Suppressor macrophage treated with lipopolysaccharide for 4 hours (primary cell): ENCODE measurements at places on chromosomes 6 and 20.
A peak's percentile ranks its signal among the peaks of the same experiment; 100 is the strongest.

- no peak for DNase-seq
Observed at GRCh38 chr6:1463275-1463674, 73.9 kb downstream of the FOXF2 start.

DNA sequence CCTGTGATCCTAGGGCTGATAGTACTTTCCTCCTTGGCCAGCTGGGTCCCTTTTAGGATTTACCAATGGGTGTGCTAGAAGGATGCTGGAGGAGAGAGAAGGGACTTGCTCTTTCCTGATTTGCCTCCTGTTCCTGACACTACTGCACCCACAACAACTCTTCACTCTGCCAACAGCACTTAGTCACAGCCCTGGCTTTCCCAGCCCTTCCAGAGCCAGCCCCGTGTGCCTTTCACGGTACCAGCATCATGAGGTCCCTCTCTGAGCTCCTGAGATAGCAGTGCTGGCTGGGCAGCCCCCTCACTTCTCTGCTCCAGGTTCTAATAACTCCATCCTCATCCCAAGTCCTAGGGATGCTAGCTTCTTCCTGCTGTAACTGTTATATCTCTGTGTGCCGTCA is 80.9 kb downstream of the DNAH8 start:
- DNase-seq: no peak

- DNase-seq: no peak
Observed at GRCh38 chr6:128882991-128883611, at the start of gene LAMA2. LAMA2 (plus strand) TSS chr6:128883138; CDS start chr6:128883246, 108 bp downstream.

DNA sequence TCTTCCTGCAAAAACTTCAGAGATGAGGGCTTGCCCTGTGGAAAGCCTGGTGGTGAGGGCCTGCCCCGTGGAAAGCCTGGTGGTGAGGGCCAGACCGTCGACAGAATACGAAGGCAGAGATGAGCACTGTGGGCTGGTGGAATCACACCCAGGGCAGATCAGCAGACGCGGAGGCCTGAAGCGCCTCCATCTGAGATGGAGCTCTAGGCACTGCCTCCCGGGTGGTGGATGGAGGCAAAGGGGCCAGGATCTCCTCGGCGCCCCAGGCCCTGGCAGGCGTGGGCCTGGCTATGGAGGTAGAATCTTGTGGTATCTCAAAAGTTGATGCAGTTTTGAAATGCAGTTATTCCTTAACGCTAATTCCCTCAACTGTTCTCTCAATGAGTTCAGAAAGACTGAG is 104.8 kb downstream of the PSMB1 start:
- DNase-seq: no peak

GRCh38 chr6:84791233-84791632 is 26.8 kb upstream of the TBX18 start:
- no peak for DNase-seq

DNA sequence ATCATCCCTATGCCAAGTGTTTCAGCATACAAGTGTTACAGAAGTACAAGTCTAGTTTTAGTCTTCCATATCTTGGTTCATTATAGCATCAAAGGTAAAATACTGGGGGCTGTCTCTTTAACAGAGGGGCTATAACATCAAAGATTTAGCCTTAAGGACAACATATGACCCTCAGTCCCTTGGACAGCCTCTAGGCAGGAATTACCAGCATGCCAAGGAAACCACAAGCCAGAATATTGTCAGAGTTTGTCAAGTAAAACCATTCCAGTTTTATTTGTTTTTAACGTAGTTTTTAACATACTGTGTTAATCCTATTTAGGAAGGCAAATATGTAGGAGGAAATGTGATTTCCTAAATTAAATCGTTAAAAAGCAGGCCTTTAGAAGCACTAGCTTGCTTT is 18.6 kb downstream of the ZKSCAN8 start:
- no peak for DNase-seq

GRCh38 chr6:41167173-41167963 is 4.5 kb upstream of the TREM2 start:
- DNase-seq: peak; percentile 31

DNA sequence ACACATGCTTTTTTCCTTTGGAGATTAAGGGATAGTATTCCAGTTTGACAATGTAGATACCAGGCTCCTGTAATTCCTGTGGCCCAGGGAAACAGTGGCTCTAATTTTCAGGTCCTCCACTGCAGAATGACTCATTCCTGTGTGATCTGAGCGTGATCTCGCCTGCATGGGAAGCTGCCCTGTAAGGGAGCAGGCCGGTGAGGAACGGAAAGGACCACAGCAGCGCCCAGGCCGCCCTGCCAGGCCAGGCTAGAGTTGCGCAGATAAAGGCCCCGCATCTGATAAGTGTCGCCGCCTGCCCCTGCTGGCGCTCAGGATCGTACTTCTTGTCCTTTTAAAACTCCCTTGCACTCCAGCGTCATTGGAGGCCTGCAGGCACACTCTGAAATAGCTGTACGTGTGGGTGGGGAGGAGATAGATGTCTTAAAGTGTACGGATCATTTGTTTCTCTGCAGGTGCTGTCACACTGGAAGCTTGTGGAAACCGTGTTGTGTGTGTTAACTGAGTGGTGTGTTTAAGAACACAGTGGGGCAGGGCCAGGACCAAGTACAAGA is 60.7 kb downstream of the SYNJ2 start:
- DNase-seq: peak; percentile 75

- DNase-seq: no peak
Observed at GRCh38 chr6:21332660-21333059, 260.9 kb upstream of the SOX4 start.

DNA sequence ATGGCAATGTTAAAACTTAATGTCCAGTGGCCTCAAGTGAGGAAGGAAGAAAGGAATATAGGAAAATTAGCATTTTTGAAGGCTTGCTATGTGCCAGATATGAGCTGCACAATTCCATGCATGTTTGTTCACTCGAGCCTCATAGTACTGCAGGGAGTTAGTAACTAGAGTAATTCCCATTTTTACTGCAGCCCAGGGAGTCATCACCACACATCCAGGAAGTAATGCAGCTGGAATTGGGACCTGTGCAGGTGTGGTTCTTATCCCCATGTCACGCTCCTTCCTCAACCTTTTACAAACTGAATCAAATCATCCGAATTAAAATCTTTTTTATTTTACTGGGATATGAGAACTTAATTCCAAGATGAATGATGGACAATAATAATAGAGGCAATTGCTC is 149.5 kb upstream of the MAFB start:
- no peak for DNase-seq

GRCh38 chr20:48831718-48832404 is 4.1 kb upstream of the PREX1 start:
- DNase-seq: peak; percentile 86

- no peak for DNase-seq
Observed at GRCh38 chr6:52104979-52105378, 17.6 kb upstream of the PKHD1 start.

DNA sequence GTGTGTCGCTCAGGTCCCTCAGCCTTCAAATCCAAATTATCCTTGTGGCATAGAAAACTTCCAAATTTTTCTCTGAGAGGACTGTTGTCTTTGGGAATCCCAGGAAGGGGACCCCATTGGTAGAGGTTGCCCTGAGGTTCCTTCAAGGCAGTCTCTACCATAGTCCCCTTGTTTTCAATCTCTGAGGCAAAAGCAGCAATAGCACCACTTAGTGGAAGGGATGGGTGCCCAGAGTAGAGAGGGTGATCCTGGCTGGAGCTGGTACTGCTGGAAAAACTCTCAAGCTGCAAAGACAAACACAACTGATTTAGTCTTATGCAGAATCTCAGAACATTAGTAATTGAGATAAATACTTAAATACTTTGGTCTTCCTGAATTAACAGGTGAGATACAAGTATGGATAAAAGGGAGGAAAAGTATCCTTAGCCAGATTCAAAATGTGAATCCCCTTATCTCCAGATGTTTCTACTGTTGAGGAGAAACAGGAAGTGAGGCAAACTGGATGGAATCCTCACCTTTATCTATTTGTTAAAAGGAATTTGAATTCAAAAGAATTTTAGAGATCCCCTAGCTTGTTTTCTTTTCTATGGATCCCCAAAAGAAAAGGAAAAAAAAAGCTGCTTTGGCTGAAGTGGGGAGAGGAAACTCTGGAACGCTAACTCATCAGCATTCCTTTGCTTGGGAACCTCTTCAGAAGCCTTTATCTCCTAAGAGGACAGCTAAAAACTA is 13.4 kb downstream of the ZNF318 start:
- DNase-seq: no peak

DNA sequence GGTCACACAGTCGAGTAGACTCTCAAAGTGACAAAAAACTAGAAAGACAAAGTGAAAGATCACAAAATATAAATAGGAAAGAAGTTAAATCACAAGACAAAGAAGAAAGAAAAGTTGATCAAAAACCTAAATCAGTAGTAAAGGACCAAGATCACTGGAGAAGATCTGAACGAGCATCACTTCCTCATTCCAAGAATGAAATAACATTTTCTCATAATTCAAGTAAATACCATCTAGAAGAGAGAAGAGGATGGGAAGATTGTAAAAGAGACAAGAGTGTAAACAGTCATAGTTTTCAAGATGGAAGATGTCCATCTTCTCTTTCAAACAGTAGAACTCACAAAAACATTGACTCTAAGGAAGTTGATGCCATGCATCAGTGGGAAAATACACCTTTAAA is 31.6 kb upstream of the GJA10 start:
- no peak for DNase-seq

DNA sequence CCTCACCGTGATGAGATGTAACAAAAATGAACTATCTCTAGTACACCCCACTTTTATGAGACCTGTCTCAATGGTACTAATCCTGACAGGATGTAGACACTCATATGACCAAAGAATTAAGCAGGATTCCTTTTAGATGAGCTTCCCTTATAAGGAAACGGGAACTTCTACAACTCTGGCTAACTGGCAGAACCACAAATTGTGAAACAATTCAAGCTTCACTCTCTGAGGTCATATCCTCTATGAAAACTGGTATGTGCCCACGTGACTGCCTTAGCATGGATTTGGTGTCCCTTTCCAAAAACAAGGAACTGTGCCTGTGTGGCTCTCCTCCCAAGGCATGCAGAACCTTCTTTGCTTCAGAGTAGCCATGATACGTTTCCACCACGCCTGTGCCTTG is 14.1 kb upstream of the CPNE5 start:
- peak; percentile 92 for DNase-seq

- DNase-seq: no peak
Observed at GRCh38 chr6:169852504-169853195, 101.2 kb downstream of the ERMARD start.

DNA sequence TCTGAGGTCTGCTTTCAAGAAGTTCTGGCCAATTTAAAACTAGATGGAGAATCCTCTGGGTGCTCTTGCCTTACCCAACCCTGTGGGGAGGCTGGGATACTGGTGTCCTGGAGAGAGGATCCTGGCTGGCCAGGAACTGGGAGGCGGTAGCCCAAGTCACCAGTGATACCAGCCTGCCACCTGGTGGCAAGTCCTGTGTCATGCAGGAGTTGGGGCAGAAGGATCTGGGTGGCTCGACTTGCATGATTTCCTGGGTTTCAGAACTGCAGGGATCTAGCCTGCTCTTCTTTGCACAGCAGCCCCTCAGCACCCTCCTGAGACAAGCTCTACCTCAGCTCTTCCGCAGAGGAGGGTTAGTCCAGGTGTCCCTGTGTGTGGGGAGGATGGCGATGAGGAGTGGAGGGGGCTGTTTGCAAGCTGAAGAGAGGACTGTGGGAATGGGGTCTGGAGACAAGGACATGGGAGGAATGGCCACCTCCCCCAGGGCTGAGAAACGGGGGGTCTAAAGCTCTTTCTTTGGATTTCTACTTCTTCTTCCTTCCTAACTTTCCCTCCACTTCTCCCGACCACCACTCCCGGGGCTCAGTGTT is 4.2 kb downstream of the KCNK17 start:
- DNase-seq: peak; percentile 77

- DNase-seq: peak; percentile 33
Observed at GRCh38 chr6:22153384-22154158, 143.3 kb downstream of the PRL start.

GRCh38 chr6:39053854-39054576 is 5.4 kb downstream of the GLP1R start:
- no peak for DNase-seq

DNA sequence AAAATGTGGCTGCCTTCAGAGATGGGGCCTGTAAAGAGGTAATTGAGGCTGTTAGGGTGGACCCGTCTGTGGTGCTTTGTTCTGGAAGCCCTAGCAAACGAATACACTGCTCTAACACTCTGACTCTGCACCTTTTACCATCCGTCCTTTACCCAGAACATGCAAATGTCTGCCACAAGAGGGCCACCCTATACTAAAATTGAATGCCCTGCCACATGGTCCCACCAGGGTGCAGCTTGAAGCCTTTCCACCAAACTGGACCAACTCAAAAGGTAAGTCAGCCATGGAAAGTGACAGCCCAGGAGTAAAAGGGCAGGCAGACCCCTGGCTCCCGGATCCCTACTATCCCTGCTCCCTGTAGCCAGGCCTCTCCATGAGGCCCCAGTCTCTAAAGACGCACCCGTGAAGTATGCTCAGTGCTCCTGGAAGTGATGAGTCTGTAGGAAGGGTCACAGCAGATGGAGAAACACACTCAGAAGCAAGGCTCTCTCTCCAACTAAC is 5.8 kb upstream of the BFSP1 start:
- DNase-seq: peak; percentile 74

- no peak for DNase-seq
Observed at GRCh38 chr6:32803416-32803815, 13.4 kb downstream of the HLA-DOB start.

DNA sequence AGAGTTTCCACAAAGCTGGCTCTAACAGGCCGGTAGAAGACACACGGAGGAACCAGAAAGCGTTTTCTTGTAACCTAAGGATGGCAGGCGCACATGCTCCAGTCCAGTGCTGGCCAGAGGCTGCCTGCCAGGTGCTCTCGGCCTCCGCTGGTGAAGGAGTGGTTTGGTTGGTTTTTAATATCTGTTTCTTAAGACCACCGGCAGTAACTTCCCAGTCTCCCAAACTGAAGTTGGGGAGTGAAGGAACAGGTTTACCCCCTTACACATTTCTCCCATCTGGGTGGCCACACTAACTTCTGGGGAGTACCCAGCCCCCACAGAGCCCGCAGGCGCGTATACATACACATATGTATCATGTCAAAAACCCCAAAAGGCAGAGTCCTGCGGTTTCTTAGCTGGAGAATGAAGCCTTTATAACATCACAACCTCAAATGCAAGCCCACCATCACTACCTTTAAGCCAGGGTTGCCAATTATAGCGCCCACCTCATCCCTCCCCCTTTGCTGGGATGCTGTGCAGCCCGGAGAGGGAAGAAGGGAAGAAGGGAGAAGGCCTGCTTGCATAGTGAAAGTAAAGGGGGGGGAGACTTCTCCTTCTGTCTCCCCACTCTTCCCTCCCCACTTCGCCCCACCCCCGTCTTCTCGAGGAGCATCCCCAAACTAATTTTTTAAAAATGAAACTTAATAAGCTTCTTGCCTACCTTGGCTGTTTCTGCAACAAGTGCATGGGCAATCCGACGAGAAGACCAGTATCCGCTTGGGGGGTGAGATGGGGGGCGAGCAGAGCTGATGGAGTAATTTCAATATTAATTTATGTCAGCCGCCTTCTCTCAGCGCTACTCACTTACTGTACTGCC is 1.0 kb downstream of the TRERF1 start:
- peak; percentile 47 for DNase-seq

- peak; percentile 38 for DNase-seq
Observed at GRCh38 chr6:135331002-135331401, 149.9 kb downstream of the MYB start.
